Effector CD8-positive, alpha-beta T cell (primary cell): ENCODE measurements at places on chromosomes 3 and 15.

DNA sequence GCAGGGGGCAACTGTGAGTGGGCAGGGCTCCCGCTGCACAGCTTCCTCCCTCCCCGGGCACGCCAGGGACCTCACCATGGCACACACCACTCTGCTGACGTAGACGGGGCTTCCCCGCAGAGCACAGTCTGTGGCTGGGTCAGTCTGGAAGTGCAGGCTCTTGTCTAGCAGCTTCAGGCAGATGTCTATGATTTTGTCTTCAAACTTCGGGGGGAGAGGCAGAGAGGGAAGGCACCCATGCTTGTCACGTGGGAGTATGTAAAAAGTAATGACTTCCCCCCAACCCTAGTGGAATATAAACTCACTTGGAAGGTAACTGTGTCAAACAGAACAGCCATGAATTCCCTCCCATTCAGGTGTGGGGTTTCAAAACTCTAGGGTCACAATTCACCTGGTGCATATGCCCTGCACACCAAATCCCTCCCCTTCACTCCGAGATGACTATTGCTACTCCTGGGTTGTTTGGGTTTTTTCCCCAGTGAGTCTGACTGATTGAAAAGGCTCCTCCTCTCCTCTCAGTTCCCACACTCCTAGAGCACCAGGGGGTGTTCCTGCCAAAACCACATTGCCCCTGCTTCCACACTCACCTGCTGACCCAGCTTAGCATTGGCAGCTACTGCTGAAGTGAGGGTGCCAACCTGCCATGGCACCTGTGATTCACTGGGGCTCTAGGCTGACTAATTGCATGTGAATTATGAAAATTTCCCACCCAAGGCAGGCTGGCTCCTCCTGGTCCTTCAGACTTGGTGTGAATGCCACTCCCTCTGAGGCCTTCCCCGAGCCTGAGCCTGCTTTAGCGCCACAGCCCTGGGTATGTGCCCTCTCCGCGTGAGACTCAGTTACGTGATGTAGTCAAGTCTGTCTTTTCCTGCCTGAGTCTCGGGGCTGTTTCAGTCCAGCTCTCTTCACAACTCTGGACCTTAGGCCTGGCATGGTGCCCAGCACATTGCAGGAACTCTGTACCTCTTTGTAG, 13.0 kb downstream of the TGM5 start:
- DNase-seq: no peak

DNA sequence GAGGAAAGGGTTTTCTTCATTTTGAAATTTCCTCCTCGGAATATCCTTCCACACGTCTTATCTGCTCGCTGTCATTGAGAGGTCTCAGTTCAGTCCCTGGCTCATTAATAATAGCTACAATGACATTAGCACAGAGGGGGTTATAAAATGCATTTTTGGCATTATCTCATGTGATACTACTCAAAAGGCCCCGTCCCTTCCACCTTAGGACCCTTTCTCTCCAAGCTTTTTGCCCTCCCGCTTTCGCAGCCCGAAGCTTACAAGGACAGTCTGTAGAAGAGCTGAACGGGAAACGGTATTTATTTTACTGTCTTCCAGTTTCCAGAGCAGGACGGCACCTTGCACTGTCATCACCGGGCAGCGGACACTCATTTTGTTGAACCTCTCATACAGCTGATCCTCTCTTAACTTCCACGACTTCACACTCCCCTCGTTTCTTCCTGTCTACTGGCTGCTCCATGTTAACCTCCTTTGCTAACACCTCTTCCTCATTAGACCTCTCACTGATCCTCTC, 5.6 kb upstream of the PLEKHO2 start:
- DNase-seq: no peak

GRCh38 chr15:52695154-52695553, 16.0 kb upstream of the ATOSA start:
- no peak for DNase-seq

- no peak for DNase-seq
Observed at GRCh38 chr3:194933465-194933864, 247.8 kb downstream of the FAM43A start.

GRCh38 chr3:148914936-148915690, 50.0 kb downstream of the CPA3 start:
- DNase-seq: no peak

DNA sequence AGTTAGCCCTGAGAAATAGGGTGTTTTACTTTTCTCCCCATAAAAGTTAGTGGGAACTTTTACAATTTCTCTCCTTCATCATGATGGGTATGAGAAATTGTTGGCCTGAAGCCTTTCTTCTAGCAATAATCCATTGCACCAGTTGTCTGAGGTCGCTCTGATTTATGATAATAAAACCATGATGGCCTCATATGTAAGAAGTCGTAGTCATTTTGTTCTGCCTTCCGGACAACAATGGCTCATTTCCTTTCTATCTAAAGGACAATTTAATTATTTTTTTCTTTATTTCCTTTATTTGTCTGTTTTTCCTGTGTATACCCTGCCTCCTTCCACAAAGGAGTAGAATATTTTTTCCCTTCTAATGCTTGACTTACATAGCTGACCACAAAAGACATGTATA, 31.6 kb upstream of the GNB4 start:
- DNase-seq: no peak

DNA sequence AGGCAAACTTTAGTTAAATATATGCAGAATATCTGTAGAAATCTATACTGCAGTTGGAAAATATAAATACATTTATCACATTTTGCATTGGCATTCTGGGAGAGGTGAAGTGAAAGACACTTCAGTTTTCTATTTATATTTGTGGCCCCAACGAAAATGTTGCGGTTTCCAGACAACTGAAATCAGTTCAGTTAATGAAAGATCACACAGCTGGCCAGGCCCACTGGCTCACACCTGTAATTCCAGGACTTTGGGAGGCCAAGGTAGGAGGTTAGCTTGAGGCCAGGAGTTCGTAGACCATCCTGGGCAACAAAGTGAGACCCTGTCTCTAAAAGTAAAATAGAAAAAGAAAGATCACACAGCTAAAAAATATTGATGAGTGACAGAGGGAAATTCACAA, 11.9 kb upstream of the CLASP2 start:
- no peak for DNase-seq

DNA sequence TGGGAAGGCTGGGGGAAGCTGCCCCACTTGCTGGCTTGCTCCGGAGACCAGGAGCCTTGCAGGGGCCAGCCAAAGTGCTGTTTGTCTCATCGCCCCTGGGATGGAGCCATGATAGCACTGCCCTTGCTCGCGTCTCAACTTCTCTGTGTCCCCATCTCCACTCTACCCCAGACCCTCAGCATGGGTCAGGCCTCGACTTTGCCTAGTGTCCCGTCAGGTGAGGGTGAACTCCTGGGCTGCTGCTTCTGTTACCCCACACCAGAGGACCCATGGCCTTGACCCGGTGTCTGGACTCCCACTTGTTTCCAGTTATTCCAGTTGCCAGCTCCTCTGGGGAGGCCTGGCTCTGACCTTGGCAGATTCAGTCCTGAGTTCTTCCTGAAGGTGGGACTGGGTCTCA, 36.5 kb upstream of the DUSP7 start:
- DNase-seq: no peak

DNA sequence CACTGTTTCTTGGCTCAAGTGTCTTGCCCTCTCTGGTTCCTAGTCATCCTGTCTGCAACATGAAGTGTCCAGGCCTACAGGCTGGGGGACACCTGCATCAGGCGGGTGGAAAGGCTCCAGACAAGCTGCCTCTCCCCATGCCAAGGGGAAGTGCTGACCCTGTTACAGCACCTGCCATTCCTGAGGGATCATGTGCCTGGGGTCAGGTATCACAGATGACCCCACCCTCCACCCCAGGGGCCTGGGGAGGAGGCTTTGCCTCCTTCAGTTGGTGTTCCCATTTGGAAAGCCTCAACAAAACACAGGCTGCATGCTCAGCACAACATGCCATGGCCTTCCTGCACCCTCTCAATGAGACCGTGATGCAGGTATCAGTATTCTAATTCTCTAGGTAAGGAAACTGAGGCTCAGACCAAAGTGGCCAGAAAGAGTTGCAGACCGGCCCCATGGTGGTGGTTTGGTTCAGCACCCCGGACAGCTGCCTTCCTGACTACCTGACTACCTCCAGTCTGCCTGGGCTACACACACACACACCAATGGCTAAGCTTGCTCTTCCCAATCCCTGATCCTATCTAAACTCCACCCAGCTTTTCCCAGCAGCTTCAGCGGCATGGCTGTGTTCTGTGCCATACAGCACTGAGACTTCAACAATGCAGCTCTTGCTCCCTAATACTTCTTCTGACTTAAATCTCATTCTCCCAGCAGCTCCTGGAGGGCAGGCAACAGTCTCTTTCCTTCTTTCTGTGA, 69.7 kb upstream of the LINGO1 start:
- DNase-seq: no peak

GRCh38 chr3:50454481-50455070, 48.9 kb downstream of the CACNA2D2 start:
- DNase-seq: no peak

- no peak for DNase-seq
Observed at GRCh38 chr15:71153823-71154524, 38.7 kb downstream of the THSD4 start.

GRCh38 chr3:79005084-79005483, 762.7 kb downstream of the ROBO1 start:
- DNase-seq: no peak

DNA sequence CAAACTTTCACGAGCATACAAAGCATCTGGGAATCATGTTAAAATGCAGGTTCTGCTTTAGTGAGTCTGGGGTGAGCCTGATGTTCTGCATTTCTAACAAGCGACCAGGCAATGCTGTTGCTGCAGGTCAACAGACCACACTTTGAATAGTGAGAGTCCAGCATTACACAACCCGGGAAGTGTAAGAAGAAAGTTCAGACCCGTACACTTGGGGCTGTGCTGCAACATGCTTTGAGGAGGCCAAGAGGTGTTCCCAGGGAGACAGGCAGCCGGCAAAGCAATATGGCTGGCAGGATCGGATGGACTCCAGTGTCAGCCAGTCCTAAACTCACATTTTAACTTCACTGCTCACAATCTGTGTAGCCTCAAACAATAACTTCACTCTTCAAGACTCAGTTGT, 134.2 kb downstream of the LIPC start:
- DNase-seq: no peak

DNA sequence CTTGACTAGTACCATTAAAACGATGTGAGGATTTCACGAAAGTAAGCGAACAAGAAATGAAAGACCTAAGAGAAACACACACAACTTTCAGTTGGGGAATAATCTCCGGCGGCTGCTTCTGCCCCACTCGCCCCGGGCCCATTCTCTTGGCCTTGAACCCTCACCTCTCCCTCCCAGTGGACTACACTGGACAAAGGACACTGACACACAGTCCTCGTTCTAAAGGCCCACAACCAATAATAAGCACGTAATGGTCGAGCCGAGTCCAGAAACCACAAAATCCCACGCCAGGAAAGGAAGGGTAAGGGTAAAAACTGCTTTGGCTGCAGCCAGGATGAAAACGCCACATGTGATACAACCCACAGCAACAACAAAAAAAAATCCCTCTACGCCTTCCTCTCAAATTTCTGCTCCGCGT, 469 bp downstream of the ZNF770 start:
- no peak for DNase-seq

DNA sequence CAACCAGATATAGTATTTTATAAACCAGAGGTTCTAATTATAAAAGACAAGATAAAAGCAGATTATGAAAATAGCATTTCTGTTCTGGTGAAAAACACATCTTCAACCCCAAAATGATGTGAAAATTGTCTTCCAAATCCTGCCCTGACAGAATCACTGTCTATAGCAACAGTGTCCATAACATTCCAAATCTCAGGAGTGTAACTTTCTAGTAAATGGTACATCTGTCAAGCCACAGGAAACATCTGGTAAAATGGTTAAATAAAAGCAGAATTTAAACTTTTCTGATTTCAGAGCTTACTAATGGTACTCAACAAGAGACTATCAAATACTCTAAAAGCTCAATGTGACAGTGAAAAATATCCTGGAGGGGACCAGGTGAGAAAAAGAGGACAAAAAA, 60.5 kb downstream of the VGLL4 start:
- no peak for DNase-seq

DNA sequence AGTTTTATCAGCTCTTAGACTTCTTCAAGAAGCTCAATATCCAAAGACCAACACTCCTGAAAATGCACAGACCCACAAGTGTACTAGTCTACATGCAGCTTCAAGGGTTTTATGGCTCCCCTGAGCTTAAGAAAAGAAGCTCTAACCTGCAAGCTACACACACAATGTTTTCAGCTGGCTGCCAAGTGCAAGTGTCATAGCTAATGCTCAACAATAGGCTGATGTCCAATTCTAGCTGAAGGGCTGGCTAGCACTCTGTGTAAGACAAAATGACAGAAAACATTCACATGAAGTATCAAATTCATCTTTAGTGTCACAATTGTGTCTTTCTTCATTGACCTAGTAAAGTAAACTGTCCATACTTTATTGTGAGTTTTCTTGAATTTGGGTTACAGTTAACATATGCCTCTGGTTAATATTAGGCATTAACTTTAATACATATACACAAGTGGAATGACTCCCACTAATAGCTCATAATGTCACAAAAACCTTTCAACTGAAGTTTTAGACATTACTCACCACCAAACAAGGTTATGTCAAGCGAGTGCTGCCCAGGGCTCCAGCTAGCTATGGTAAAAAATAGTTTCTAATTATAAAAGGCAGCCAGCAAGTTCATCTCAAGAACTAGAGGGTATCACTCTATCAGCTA, 15.1 kb downstream of the ABI3BP start:
- no peak for DNase-seq

DNA sequence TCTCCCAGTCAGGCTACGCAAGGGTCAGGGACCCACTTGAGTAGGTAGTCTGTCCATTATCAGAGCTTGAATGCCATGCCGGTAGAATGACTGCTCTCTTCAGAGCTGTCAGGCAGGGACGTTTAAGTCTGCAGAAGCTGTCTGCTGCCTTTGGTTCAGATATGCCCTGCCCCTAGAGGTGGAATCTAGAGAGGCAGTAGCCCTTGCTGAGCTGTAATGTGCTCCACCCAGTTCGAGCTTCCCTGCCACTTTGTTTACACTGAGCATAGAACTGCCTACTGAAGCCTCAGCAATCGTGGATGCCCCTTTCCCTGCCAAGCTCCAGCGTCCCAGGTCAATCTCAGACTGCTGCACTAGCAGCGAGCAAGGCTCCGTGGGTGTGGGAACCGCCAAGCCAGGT, 57.5 kb upstream of the SETMAR start:
- no peak for DNase-seq

DNA sequence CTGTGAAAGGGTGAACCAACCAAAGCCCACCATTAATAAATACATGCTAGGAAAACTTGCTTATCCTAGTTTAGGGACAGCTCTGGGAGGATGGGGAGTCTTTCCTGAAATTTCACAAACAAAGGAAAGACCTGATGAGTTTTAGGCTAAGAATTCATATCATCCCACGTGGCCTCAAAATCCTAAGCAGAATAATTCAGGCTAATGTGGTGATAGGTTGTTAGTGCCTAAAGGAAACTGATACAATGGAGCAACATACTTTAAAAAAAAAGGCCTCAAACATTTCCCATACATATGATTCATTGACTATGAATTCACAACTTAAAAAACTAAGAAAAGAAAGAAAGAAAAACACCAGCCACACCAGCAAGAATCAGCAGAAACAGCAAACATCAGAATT, 126.9 kb upstream of the CNTN4 start:
- DNase-seq: no peak

GRCh38 chr3:129687586-129688125, 81.2 kb upstream of the PLXND1 start:
- no peak for DNase-seq

GRCh38 chr15:54540721-54541120, 562.5 kb downstream of the UNC13C start:
- DNase-seq: no peak
